ENCODE measurements at places on chromosomes 11 and 22. TPM values are rescaled to one million over a fixed set of nuclear protein-coding genes. Genes with fewer than 3 reads are reported as not detected.

DNA sequence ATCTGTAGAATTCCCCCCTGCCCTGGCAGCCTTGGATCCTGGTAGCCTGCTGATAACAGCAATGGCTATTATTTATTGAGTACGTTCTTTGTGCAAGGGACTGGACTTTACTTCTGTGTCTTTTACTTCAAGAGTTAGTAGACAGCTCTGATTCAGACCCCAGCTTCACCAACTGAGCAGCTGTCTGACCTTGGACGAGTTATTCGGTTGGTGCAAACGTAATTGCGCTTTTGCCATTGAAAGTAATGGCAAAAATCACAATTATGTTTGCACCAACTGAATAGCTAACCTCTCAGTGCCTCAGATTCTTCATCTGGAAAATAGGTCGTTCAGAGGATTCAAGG lies 108.9 kb downstream of the TIMP3 start:
- no peak for DNase-seq

DNA sequence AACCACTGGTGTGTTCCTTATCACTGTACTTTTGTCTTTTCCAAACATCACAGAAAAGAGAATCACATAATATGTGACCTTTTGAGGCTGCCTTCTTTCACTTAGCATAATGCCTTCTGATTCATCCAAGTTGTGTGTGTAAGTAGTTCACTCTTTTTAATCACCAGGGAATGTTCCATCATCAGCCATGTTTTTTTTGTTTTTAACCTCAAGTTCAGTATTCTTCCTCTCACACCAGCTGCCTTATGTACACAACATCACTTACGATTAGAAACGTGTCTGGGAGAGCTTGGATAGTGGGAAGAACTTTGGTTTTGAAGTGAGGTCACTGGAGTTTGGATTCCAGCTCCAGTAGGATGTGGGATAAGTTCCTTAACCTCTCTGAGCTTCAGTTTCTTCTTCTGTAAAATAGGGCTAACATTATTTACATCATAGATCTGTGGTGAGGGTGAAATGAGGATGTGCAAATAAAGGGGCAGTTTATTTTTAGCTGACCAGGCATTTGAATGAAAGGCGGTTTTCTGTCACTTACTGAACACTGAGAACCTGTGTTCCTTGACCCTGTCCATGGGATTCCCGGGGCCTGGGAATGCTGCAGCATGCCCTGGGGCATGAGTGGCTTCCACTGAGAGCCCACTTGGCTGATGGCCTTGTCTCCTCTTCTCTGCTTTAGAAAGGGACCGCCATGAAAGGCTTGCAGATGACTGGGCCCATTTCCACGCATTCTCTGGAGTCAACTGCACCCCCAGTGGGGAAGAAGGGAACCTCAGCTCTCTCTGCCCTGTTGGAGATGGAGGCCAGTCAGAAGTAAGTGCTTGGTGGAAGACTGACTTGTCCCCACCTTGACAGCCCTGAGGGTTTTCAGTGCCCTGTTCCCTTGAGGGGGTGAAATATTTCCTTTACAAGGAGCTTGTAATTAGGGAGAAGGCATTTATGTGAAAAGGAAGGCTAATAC lies 92.6 kb downstream of the DEPDC5 start:
- no peak for DNase-seq

DNA sequence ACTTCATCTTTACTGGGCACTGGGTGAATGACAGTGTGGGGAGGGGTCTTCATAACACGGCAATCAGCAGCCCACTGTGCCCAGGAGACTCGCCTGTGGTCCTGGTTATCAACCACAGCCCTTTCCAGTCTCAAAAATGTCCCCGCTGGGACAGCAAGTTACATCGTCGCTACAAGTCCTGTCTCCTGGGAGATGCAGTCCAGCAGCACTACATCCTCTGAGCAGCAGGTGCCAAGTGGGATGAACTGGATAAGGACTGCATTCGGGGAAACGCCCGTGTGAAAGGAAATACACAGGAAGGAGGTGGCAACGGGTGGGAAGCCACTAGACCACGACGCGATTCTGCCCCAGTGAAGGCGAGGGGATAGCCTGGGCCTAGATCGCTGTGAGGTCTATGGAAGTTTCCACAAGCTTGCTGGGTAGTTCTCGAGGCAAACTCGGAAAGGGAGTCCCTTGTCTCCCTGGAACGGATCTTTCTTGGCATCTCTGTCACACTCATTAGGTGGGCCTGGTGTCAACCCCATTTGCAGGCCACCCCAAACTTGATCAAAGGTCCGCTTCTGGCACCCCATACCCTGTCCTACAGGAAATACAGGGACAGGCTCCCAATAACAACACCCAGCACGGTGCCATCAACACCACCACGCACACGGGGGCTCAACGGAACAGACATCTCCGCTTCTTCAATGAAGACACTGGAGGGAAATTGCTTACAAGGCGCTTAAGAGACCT lies 4.4 kb downstream of the ASCL2 start:
- DNase-seq, result no peak

- DNase-seq, result no peak
Observed at GRCh38 chr11:23221366-23221765, 361.1 kb upstream of the CCDC179 start.

DNA sequence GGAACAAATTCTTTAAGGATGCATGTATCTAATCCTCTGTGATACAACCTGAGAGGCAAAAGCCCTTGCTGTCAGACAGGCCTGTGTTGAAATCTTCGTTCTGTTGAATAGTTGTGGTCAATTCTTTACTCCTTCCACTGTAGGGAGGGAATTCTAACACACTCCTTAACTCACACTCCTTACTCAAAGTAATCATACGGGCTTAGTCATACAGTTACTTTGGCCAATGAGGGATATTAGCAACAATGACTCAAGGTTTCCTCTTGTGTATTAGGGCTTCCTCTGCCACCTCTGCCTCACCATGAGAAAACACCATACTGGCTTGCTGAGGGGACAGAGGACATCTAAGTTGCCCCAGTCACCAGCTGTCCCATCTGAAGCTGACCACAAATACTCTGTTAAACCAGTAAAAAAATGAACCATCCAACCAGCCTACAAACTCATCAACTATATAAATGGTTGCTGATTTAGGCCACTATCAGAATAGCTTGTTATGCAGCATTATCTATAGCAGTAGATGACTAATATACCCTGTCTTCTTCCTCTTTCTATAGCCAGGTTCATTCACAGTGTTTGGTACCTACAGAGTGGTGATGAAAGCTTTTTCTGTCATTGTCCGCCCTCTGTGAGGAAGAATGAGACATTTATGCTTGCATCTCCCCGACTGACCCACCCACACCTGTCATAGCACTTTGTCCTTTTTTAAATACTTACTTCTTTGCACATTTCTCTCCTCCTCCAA lies 322.8 kb upstream of the SYN3 start:
- DNase-seq, result no peak

GRCh38 chr11:47992959-47993820 lies 12.8 kb downstream of the PTPRJ start:
- no peak for DNase-seq

GRCh38 chr11:129365816-129366215 lies 9.8 kb upstream of the BARX2 start:
- no peak for DNase-seq

DNA sequence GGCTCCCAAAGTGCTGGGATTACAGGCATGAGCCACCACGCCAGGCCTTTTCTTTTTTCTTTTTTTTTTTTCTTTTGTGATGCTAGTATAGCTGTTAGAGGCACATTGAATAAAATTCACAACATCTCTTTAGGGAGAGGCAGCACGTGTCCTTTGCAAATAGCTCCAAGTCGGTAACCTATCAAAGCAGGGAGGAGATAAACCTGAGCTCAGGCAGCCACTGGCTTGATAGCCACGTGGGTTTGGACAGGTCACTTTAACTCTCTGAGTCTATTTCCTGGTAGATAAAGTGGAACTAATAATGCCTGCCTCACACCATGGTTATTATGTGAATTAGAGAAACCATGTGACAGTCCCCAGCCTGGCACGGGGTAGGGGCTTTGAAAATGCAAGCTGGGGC lies 43.1 kb upstream of the ATXN10 start:
- no peak for DNase-seq

DNA sequence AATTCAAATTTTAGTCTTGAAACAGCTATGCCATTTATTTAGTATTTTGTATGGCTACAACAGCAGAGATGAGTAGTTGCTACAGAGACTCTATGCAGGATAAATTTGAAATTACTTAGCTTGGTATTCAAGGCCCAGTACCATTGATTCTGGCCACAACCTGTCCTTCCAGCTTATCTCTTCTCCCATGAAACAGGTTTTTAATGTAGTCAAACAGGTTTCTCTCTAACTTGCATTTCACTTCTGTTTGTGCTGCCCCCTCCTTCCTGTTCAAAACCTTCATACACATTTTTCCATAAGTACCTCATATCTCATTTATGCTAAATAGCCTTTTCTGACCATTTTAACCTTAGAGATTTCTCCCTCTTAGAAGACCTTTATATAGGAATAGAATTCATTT lies 3.3 kb downstream of the USP47 start:
- DNase-seq, result no peak

GRCh38 chr11:128187835-128188234 lies 399.5 kb downstream of the ETS1 start:
- DNase-seq, result no peak

GRCh38 chr11:32071811-32072210 lies 19.1 kb upstream of the RCN1 start:
- DNase-seq, result no peak

- no peak for DNase-seq
Observed at GRCh38 chr11:59273373-59273841, 60.7 kb upstream of the MPEG1 start.

- no peak for DNase-seq
Observed at GRCh38 chr11:75496305-75496752, 29.4 kb downstream of the GDPD5 start.

DNA sequence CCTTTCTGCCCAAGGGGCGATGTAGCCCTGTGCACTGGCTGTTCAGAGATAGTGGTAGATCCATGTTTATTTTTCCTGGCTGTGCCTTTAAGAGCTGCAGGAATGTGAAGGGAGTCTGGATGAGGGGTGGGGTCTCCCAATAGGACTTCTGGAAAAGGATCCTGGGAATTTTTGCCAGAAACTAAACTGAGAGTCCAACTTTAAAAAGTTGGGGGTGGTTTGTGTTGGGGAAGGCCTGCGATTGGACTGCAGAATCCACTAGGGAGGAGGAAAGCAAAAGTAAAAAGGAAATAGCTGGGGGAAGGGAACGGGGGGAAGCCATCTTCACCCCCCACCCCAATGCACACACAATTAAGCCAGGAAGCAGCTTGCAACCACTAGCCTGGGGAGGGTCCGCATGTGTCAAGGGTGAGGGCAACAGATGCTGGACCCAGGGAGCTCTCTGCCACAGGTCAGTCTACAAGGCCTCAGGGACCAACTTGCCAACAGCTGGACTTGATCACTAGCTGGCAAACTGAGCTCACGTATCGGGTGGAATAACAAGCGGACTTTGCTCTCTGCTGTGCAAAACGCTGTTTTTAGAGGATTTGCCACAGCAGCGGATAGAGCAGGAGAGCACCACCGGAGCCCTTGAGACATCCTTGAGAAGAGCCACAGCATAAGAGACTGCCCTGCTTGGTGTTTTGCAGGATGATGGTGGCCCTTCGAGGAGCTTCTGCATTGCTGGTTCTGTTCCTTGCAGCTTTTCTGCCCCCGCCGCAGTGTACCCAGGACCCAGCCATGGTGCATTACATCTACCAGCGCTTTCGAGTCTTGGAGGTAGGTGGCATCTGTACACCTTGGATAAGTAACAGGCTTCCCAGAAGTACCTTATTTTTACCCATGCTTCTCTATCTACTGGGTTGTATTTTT lies at the start of gene OLFML1:
TSS of gene OLFML1 (plus strand) at position 321 of the 912 bp plus-strand sequence. CDS start at position 691, 370 bp downstream.
- DNase-seq, result no peak

DNA sequence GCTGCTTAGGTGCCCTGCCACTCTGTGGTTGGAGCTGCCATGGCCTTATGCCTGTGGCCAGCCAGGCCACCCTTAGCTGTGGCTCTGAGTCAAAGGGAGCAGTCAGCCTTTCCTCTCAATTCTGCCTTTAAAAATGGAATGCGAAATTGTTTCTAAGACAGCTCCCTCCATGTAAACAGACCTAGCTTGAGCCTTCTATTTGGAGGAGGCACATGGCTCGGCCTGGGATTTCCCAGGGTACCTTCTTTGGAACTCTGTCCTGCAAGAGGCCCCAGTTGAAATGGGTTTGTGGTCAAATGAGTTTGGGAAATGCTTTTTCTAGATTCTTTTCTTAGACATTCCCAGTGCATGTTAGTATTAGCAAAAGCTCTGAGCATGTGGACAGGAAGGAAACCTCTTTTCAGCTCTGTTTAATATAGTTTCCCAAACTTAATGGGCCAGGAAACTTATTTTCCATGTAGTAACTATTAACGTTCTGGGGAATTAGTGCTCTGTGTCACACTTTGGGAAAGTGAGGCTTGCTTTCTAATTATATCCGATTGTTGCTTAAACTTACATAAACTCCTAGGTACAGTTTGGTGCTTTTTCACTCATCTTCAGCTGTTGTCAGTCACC lies 7.8 kb downstream of the PHOX2A start:
- no peak for DNase-seq

DNA sequence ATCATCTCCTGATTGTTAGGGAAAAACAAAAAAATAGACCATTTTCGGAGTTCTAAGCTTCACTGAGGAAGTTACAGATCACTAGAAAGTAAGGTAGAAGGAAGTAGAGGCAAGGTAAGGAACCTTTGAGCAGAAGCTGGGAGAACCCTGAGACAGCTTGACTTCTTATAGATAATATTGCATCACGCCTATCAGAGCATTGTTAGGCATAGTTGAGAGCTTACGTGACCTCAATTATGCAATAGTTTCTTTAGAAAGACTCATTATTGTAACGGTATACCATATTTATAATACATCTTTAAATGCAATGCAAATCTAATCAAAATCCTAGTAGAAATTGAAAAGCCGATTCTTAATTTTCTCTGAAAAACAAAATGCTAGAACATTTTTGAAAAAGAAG lies 4.9 kb downstream of the TBRG1 start:
- no peak for DNase-seq

GRCh38 chr22:36768616-36769015 lies 7.3 kb downstream of the IFT27 start:
- no peak for DNase-seq

GRCh38 chr11:33863418-33864172 lies 28.3 kb downstream of the LMO2 start:
- no peak for DNase-seq

DNA sequence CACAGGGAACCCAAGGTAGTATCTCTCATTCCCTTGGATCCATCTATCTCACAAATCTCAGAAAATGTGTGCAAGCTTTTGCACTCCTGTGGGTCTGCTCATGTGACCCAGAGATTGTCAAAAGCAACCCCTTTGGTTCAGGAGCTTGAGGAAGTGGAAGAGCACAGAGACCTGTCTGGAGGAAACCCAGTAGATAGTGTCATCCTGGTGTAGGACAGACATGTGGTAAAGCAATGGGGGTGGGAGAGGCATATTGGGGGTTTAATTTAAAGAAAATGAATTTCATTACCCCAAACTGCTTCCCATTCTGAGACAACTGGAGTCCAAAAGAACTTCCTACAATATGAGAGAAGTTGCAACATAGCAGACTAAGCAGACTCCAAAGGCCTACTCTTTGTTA lies 5.8 kb upstream of the MS4A14 start:
- DNase-seq, result no peak

GRCh38 chr11:104728927-104729326 lies 169.3 kb downstream of the CASP12 start:
- DNase-seq, result no peak

- DNase-seq, result no peak
Observed at GRCh38 chr11:64608636-64609035, 17.6 kb downstream of the SLC22A12 start.

The GALNT18 gene
- total RNA-seq, result 5.7 TPM

The XKR3 gene
- not detected for total RNA-seq

The DEUP1 gene
- total RNA-seq, result not detected

The MPEG1 gene
- total RNA-seq, result not detected

The SLC17A6 gene
- total RNA-seq, result not detected

The SPI1 gene
- not detected for total RNA-seq

The THAP7 gene
- 35.1 TPM for total RNA-seq

The OR52I2 gene
- not detected for total RNA-seq

The ASPHD2 gene
- 23.5 TPM for total RNA-seq

The RBMXL2 gene
- total RNA-seq, result not detected

The APOA1 gene
- total RNA-seq, result not detected
